ENCODE measurements at places on chromosomes 5 and 9.

- no peak for DNase-seq
Measured at GRCh38 chr5:77427998-77428397, 64.1 kb downstream of the WDR41 start.

DNA sequence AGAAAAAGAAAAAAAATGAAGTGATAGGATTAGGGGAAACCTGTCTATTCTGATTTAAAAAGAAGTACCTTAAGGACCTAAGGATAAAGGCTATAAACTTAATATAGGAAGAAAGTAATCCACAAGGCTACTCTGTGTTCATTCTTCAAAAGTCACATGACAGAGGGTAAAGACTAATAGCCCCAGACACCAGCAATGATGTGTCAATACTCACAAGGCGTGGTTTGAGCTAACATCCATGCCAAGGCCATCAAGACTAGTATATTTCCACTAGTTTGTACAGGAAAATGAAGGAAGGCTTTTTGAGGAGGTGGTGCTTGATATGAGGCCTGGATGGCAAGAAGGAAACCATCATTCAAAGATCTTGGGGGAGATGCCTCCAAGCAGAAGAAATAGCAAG is 49.7 kb upstream of the TEX48 start:
- no peak for DNase-seq

DNA sequence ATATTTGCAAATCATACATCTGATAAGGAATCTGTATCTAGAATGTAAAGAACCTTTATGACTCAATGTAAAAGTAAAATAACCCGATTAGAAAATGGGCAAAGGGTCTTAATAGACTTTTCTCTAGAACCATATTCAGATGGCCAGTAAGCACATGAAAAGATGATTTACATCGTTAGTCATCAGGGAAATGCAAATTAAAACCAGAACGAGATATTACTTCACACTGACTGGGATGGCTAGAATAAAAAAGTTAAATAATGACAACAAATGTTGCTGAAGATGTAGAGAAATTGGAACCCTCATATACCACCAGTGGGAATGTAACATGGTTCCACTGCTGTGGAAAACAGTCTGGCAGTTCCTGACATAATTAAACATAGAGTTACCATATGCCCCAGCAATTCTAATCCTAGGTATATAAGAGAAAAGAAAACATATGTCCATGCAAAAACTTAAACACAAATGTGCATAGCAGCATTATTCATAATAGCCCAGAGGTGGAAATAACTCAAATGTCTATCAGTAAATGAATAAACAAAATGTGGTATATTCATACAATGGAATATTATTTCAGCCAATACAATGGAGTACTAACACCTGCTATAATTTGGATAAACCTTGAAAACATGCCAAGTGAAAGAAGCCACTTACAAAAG is 100.4 kb upstream of the MAMDC2 start:
- no peak for DNase-seq

DNA sequence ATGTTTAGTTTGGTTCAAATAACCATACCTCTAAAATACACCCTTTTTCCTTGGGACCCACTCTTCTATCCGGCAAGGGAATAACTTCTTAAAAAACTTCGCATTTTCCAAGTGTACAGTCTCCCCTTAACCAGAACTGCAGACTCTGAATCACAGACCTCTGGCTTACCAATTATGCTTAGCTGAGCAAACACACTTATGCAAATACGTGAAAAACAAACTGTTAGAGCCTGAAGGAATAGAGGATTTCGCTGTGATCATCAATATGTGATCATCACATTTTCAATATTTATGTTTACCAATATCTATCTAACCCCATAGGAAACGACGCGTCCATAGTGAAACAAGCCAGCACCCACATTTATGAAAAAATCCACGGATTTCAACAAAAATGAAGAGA is 1.3 kb downstream of the LPAR1 start:
- no peak for DNase-seq

DNA sequence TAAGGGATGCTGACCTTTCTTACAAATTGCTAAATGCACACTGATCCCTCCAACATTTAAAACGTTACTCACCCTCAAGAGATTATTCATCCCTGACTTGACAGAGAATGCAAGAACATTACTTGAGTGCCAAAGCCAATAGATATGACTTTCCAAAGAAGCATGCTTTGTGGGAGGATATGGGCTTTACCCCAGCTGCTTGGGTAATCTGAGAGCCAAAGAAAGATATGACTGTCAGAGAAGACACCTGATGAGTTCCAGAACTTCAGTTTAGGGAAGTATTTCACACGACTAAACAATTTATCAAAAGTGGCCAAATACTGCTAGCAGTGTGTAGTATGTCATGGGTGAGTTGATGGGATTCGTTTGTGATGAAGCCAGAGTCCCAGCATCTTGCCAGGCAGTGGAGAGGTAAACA is 7.4 kb upstream of the SPDL1 start:
- DNase-seq, result no peak

GRCh38 chr5:66993448-66993847 is 203.2 kb downstream of the CD180 start:
- DNase-seq, result no peak

- DNase-seq, result no peak
Measured at GRCh38 chr9:86735772-86736458, 211.4 kb downstream of the GAS1 start.

GRCh38 chr5:142080248-142080647 is 28.3 kb upstream of the NDFIP1 start:
- DNase-seq, result no peak

DNA sequence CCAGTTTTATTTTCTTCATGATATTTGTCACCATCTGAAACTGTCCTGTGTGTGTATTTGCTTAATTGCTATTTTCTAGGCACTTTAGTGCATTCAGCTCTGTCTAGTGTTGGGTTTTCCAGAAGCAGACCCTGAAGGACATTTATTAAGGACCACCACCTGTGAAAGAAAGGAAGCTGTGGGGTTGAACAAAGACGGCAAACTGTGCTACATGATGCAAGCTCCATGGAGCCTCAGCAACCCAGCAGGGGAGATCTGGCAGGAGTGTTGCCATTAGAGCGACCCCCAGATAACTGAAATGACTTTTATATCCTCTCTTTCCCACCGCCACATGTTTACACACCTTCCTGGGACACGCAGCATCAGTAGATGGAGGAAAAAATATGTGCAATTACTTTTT is 125.5 kb downstream of the GABRB2 start:
- no peak for DNase-seq

DNA sequence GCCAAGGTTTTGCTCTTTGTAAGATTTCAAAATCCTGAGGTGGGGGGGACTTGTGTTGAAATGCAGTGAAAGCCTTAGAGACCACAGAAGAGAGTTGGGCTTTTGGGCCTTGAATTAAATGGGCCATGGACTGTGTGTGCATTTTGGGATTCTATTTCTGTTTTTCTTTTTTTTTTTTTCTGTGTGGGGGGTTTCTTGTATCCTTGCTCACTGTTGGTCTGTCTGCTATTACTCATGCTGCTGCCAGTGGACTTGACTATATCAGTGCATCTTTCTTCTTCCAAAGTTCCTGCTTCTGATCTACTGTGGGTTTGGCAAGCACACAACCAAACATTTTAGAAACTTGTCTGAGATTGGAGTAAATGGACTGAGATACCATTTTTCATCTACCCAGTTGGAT is 344.9 kb downstream of the ARL15 start:
- no peak for DNase-seq

- no peak for DNase-seq
Measured at GRCh38 chr5:33801292-33801691, 90.5 kb downstream of the ADAMTS12 start.

DNA sequence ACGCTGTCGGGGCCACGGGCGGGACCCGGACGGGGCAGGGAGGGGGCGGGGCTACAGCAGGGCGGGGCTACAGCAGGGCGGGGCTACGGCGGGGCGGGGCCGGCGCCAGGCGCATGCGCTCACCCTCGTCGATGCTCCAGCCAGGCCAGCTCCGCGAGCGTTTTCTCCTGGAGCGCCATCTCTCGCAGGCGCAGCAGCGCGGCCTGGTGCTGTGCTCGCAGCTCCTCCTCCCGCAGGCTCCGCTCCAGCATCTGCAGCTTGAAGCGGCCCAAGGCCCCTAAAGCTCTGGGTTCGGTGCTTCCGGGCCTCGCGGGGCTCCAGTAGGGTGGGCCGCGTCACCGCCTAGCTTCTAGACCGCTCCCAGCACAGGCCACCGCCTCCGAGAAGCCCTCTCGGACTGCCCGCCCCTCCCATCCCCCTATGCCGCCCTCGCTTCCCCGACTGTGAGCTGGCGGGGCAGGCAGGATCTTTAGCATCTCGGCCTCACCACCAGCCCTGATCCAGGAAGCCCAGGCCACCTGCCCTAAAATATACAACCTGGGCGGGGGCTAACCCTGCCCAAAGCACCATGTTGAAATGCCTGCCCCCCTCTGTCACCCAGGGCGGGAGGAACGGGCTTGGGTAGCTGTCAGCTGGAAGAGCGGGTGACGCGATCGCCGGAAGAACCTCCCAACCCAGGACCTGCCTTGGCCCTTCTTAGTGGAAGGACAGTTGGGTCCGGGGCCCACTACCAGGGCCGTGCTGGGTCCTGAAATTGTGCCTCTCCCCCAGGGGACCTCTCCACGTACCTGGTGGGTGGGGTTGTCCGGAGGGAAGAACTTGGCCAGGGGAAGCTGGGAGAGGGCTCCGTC is 21.9 kb upstream of the QSOX2 start:
- DNase-seq, result peak; percentile 86

- DNase-seq, result no peak
Measured at GRCh38 chr9:133842174-133842573, 104.0 kb upstream of the SARDH start.

Measured in T-helper 9 cell (primary cell).